ENCODE measurements at places on chromosomes 6 and 20.

- DNase-seq: peak; percentile 59
Observed at GRCh38 chr6:26571592-26572296, 25.0 kb upstream of the ABT1 start.

GRCh38 chr6:146593986-146594385 is 4.8 kb upstream of the ADGB start:
- peak; percentile 18 for DNase-seq

DNA sequence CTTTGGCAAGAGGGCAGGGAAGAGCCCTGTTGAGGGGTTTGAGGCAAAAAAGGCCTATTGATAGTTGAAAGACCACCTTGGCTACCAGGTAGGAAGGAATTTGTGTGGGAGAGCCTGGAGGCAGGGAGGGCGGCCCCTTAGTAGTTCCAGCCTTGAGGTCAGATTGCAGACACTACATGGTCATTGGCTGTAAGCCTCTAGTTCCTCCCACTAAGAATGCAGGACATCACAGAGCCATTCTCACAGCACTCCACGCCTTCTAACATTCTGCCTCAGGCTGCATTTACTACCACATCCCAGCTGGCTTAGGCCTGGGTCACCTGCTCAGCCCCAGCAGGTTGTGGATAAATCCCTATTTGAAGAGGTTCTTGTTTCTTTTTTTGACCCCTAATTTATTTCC is 91.0 kb upstream of the SNX9 start:
- no peak for DNase-seq

DNA sequence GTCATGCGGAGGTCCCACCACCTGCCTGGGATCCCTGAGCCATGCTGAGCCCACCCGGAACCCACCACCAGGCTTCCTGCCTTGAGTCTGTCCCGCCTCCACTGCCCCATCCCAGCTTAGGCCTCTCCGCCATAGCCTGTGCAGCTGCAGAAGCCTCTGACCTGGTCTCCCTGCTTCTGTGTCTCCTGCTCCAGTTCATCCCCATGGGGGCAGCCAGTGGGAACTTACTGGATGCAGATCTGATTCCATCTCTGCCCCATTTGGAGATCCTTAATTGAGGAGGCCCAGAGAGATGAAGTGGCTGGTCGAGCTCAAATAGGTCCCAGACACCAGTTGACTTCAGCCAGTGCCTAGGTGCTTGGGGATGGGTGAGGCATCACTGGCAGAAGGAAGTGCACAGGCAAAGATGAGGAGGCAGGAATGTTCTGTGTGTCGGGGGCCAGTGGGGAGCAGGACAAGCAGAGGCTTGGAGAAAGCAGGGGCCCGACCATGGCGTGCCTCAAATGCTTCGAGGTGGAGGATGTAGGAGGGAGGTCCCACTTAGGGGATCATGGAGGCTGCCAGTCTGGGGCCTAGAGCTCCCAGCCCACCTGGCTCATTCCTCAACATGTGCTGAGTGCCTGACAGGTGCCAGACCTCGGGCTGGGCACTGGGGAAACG is 112.8 kb downstream of the TOX2 start:
- no peak for DNase-seq

DNA sequence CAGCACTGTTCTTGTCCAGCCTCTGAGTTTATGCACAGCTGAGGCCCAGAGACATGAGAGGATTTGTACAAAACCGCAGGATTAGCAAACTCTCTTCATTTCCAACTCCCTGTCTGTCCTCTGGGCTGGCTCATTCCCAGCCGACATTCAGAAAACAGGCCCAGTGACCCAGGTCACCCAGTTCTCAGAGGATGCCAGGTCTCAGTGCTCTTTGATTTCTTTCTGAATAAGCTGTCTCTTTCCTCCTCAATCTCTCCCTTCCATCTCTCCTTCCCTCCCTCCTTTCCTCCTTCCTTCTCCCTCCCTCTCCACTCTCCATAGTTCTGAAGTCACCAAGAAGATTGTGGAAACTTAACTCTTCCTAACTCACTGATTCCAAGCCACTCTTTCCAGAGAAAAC is 372.7 kb upstream of the SULF2 start:
- DNase-seq: no peak

DNA sequence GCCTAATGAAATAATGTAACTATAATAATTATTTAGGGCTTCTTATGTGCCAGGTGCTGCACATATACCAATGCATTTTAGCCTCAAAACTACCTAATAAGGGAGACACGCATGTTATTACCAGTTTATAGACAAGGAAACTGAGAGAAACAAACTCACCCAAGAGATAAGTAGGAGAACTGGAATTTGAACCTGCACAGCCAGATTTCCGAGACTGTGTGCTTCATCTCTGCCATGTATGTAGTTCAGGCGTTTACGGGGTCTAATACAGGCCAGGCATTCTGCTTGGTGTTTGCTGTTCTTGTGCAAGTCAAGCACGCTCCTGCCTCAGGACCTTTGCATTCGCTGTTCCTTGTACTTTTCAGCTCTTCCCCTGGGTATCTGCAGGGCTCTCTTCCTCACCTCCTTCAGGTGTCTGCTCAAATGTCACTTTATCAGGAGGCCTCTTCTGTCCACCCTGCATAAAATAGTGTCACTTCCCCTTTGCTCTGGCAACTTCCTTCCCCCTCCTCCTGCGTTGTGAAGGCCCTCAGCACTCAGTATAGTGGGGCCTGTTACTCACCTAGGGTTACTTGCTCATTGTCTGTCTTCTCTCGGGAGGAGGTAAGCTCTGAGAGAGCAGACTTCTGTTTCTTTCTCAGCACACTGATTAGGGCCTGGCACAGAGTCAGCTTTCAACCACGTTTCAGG is 6.1 kb upstream of the NSFL1C start:
- DNase-seq: peak; percentile 50

DNA sequence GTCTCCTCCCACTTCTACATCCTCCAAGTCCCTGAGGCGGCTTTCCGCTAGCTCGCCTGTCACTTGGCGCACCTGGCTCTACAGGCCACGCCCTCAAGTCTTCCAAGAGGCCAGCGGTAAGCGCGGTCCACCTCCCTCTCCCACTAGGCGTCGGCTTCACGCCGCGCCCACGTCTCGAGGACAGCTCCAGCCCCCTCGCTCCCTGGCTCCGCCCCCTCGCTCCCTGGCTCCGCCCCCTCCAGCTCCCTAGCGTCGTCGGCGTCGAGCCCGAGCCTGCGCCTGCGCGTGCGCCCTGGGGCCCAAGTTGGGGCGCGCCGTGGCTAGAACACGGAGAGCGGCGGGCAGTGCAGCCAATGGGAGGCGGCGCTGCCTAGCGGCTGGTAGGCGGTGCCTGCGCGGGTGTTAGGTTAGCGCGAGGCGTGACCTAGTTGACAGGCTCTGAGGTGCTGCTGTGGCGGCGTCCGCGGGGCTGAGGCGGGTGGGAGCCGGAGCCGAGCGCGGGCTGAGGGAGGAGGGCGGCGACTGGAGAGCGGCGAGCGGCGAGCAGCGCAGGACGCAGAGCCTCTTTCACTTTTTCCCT is at the start of gene MACROD2:
Gene MACROD2, plus strand, starts transcription at position 431 of the 580 bp plus-strand sequence.
- DNase-seq: peak; percentile 56

- DNase-seq: no peak
Observed at GRCh38 chr6:146814148-146814750, 215.5 kb downstream of the ADGB start.

GRCh38 chr20:14963262-14963663 is 625.9 kb upstream of the FLRT3 start:
- no peak for DNase-seq

DNA sequence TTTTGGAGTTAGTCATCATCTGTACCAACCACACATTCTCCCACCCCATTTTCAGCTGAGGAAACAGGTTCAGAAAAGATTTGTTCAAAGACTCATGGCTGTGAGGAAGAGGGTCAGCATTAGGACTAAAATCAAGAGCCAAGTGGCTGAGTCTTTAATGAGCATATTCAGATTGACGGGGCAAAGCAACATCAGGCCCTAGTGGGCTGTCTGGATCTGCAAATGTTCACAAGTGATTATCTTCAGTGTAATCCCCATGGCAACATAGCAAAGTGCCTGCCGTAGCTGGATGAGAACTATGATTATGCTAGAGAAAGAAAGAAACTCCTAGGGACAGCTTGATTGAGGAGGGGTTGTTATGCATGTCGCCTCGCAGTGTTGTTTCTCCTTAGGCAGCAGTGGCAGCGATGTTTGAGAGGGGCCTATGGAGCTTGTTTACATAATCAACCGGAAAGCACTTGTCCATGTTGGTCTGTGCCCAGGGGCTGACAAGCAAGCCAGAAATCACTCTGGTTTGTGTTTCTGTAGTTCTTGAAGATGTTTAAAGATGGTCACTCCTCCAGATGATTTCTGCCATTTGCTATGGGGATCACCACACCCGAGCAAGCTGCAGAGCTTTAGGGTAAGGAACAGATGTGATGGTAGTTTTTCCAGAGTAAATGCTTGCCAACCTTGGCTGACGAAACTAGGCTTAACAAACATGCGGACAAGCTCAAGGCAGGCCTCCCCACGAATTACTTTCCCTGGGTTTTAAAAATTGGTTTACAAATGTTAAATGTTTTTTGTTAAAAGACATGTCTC is 124.3 kb upstream of the MLIP start:
- DNase-seq: no peak

DNA sequence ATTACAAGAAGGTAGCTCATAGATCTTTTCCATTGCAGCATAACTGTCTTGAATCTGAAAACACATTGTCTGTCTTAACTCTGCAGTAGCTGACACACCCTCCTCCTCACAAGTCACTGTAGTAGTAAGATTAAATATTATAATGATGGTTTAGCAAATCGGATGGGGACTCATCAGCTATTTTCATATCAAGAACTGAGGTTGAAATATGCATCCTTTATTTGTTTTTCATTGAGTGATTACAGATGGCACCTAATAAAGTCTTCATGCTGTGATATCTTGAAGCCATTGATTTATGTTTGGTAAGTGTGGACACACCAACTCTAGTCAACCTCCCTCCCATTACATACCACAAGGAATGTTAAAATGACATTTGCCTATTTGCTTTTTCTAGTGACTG is 267.4 kb upstream of the TAB2 start:
- no peak for DNase-seq
